ENCODE measurements at places on chromosomes 12 and 14.

GRCh38 chr12:116294454-116295165 is 17.1 kb upstream of the MED13L start:
- DNase-seq, result no peak

- no peak for DNase-seq
These were observed 4.4 kb downstream of the CHST11 start for GRCh38 chr12:104460973-104461698.

DNA sequence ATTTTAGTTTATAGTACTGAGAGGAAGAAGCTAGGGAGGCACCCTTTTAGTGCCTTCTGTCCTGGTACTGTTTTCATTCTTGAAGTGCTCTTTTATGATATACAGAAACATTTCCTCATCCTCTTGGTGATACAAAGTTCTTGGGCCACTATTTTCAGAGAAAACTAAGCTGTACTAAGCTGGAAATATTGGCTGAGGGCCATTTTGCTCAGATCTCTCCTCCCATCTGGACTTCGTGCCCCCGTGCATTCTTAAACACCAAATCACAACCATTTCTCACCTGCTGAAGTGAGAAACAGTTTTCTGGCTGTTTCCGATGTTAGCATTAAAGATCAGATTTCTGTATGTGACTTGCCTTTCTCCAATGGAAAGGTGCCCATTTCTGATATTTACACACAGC is 158.9 kb downstream of the FBXL14 start:
- no peak for DNase-seq

DNA sequence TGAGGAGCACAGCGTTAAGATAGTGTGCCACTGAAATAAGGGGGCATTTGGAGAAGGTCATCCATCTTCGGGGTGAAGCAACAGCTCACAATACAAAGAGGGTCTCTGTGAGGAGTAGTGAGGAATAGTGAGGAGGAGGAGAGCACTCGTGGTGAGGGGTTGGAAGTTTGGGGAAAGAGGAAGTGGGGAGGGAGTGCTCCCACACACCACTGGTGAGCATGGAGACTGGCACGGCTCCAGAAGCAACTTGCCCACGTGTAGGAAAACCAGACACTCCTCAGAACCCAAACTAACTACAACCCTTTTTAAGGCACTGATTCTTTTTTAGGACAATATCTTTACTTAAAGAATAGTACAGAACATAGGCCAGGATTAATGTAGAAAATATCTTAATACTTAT is 48.9 kb downstream of the GALNT8 start:
- no peak for DNase-seq

DNA sequence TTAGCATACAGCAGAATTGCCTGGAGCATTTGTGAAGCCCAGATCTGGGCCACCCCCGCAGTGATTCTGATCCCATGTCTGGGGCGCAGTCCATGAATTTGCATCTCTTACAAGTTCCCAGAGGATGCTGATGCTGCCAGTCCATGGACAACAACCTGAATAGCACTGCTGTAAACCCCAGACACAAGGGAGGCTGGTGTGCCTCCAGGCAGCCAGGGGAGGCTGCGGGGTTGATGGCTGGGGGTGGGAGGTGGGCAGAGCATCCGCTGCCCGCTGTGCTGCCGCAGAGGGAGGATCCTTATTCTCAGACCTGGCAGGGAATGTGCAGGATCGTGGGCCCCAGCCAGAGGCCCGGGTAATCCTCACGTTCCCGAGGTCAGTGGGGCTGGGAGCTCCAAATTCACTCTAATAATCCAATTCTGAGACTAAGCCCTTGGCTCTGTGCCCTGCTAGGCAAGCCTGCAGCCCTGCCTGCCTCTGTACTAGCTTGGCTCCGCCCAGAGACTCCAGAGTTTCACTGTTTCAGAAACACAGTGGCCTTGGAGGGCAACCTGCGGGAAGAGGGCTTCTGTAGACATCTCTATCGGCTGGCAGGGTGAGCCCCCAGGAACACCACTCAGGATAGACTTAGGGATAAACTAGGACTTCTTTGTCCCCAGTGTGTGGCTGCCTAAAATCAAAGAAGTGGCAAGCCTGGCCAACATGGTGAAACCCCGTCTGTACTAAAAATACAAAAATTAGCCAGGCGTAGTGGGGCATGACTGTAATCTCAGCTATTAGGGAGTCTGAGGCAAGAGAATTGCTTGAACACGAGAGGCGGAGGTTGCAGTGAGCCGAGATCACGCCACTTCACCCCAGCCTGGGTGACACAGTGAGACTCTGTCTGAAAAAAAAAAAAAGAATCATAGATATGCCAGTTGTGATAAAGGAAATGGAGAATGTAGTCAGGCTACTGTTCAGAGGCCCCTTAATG is 17.8 kb upstream of the MLEC start:
- peak; percentile 64 for DNase-seq
